ENCODE measurements at places on chromosomes 5 and 9.
A peak's percentile ranks its signal among the peaks of the same experiment; 100 is the strongest.

DNA sequence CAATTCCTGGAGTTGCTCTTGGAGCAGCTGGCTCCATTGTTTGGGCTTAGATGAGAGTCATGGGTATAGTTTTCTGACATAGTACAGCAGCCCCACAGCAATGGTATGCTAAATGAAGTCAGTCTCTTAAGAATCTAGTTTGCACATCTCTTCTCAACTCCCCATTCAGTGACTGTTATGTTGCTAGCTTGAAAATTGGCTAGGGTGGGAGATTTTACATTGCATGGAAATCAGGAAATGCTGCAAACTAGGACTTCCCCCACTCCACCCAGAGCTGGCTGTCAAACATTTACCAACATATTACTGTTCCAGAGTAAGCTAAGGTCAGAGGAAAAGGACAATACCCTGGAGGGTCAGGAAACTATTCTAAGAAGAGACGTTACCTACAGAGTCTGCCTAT, 17.6 kb upstream of the FCHO2 start:
- no peak for DNase-seq

- no peak for DNase-seq
Measured at GRCh38 chr5:155103146-155103545, 89.6 kb downstream of the KIF4B start.

DNA sequence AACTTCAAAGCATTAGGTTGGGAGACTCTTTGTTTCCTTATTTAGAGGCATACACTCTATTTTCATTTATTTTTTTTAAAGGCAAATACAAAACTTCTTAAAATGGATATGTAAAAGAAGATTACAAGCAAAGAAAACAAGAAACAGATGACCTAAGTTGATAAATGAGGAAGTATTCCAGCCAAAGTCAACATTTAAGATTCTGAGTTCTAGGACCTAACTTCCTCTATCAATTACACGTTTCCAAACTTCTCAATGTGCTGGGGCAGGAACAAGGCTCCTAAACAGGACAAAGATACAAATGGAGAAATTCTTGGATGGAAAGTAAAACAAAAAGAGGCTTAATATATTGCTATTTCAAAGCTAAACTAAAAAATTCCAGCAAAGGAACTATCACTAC, 89.5 kb downstream of the TLE1 start:
- DNase-seq = no peak

DNA sequence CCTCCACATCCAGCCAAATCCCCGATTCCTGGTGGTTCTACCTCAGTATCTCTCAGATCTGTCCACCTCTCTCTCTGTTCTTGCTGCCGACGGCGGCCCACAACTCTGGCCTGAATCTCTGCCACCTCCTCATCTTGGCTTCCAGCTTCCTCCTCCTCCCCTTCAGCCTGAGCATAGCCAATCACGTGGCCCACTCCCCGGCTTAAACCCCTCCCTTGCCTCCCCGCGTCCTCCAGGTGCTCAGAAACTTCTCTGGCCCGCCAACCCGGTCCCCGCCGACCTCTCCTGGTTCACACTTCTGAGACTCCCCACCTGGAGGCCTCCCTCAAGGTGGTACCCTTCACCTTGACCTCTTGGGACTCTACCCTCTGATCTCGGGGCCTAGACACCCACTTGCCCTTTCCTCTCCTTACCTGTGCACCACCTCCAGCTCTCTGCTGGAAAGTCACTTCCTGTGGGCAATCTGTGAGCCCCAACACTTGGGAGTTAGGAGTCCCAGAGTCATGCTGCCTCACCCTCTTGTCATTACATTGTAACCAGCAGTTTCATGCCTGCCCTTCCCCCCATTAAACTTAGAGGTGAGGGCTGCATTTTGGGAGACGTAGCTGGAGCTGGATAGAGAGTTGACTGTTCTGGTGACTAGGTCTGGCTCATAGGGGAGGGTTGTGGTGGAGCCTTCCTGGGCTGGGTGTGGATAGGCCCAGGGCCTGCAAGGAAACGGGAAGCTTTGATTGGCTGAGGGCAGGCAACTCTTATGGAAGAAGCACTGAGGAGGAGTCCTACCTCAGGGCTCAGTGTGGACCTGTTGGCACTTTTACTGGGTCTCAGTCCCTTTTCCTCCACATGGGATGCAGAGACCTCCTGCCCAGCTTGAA, 4.5 kb upstream of the SET start:
- DNase-seq = peak; percentile 73

DNA sequence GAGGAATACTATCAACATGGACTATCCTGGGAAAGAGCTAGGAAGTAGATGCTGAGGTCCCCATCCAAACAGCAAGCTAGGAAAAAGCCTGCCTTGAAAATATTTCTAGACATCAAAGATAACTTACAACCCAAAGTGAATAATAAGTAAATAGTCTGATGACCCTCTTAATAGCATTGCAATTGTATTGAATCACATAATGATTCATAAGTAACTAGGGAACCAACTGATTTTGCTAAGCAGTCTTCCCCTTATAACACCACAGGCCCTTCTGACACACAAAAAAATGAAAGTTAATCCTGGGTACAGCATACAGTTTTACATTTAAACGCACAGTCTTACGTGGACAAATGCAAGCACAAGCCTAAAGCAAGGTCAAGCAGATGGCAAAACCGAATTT, 199.3 kb downstream of the RFK start:
- no peak for DNase-seq

GRCh38 chr9:133787754-133788025, 49.5 kb upstream of the SARDH start:
- no peak for DNase-seq

- no peak for DNase-seq
Measured at GRCh38 chr5:35518104-35518503, 99.6 kb upstream of the SPEF2 start.

DNA sequence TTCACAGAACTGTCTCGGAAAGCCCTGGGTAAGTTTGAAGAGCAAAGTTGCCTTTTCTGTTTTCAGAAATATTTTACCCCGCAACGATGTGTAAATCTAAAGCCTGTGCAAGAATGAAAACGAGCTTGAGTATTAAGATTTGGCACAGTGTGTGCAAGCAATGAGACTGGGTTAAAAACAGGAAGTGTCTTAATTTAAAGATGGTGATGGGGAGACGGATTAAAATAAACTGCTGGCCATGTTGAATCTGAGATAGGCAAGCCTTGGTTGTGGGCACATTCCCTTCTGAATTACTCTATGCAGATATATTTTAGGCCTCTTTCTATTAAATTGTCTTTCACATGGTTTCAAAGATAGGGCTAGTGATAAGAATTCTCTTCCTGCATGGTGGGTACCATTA, 294.2 kb upstream of the DMRT1 start:
- no peak for DNase-seq

GRCh38 chr5:180591311-180591887, at the start of gene SCGB3A1:
TSS of gene SCGB3A1 (minus strand) at chr5:180591499. CDS start at chr5:180591462, 37 bp downstream.
- peak; percentile 38 for DNase-seq

DNA sequence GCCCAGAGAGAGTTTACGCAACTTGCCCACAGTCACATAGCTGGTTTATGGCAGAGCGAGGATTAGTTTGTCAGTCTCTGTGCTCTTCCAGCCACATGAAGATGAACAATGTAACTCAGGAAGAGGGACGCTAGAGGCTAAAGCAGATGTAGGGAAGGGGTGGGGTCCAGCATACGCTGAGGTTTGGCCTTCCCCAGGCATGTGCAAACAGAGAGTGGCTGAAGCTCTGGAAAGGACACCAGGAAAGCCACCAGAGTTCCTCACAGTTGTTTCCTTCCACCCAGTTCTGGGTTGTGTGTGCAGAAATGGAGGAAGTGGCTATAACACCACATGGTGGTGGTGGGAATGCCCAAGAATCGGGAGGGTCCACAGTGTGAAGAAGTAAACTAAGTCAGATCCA, 60.0 kb downstream of the SNX18 start:
- DNase-seq = no peak

GRCh38 chr5:6019612-6020011, 358.7 kb downstream of the MED10 start:
- no peak for DNase-seq

GRCh38 chr5:160675988-160676387, 176.0 kb downstream of the ATP10B start:
- no peak for DNase-seq

- no peak for DNase-seq
Measured at GRCh38 chr5:111461934-111462333, 50.4 kb downstream of the STARD4 start.

- DNase-seq = no peak
Measured at GRCh38 chr5:8844847-8845246, 701.0 kb downstream of the SEMA5A start.

GRCh38 chr5:64384765-64385164, 121.0 kb upstream of the RGS7BP start:
- no peak for DNase-seq

DNA sequence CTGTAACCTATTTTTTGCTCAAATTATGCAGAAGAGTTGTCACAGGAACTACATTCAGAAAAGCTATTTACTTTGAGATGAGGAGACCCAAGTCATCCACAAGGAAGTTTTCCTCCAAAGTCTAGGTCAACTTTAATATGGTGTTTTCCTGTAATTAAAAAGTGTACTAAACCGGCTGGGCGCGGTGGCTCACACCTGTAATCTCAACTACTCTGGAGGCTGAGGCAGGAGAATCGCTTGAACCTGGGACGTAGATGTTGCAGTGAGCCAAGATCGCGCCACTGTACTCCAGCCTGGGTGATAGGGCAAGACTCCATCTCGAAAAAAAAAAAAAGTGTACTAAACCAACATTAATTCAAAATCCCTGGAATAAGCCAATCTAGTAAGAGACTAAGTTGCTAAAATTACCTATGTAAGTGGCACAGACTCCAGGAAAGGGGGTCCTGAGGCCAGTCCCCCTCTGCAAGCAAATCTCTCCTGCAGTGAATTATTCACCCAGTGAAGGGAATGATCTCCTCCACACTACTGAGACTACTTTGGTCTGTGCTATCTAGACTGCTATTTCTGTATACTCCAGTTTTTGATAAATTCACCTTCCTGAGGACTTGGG, 38.9 kb downstream of the FNBP1 start:
- no peak for DNase-seq

- DNase-seq = no peak
Measured at GRCh38 chr5:74490814-74491213, 149.7 kb downstream of the ENC1 start.

GRCh38 chr5:136090319-136090718, 42.3 kb upstream of the SMAD5 start:
- DNase-seq = no peak

GRCh38 chr5:54602475-54602874, 84.9 kb downstream of the SNX18 start:
- no peak for DNase-seq

DNA sequence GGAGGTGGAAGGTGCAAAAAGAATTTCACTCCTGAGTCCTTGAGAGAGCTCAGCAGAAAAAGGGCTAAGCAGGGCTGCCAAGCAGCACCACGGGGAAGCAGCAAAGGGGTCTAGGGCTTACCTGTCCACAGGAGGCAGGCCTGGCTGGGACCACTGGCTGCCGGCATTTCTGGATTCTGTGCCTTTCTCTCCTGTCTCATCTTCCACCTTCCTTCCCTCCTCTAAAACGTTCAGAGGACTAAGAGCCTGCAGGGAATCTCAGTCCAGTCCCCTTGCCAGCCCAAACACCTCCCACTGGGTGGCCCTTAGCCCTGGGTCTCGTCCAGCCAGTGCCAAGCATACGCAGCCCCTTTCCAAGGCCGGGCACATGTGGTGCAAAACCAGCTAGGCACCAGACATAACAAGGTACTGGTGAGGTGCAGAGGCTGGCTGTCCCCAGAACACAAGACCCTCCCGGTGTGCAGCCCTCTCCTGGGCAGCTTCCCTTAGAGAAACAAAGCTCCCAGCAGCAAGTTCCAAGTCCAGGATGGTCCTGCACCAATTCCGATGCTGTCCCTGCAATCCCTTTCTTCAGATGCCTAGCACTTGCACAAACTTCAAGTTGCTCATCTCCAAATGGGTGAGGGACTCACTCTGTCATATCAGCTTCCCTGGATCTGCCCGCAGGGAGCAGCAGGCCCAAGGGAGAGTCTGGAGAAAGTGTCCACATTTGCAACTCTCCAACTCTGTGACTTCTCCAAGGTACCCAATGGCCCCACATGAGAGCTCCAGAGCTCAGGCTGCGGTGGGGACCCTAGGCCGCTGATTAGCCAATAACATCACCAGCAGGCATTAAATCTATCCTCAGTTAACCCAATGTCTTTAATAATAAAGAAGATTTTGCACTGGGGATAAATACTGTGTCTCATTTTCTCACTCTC, 126.3 kb downstream of the C5orf15 start:
- no peak for DNase-seq

DNA sequence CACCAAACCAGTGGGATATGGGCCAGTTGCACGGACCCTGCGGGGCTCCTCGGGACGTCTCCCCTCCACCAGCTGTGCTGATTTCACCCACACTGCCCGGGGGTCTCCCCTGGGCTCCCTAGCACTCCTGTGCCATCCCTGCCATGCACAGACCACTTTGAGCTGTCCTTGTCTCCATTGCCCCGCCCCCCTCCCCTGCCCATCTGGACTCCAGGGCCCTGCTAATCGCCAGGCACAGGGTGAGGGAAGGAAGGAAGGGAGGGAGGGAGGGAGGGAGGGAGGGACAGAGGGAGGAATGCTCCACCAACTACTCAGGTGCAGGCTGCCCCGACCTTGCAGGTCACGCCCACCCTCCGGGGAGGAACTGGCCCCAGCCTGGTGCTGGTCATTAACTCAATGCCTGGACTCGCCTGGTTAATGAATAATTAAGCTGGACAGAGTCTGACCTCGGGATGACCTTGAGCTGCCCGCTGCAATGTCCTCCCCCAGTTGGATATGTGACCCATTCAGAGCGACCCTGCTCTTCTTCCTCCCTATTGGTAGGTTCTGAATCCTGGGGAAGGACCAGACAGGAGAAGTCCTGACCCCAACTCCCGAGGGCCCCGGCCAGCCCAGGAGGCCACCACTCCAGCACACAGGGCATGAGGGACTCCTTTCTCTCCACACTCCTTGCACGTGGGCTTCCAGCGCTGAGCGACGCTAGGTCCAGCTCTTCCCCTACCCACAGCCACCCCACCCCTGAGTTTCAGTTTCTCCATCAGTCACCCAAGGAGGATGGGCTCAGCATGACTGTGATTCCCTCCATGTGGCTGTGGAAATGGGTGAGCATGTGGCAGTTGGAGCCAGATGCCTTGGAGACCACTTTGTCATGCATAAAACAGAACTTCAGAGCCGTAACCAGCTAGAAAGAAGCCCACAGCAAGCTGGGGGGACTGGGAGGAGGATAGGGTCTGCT, 62.1 kb downstream of the C9orf50 start:
- DNase-seq = no peak

DNA sequence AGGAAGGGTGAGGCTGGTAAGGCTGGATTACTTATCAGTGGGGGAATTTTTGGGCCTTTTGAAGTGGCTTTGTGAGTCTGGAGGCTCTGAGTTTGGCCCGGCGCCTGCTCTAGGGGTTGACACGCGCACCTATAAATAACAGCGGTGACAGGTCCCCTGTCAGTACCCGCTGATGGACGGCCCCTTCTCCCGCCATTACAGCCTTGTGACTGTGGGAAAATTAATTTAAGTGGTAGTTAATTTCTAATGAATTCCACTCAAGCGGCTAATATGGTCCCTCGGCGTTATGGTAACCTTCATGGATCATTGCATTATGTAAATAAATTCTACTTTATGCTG, 16.5 kb downstream of the MRPL36 start:
- DNase-seq = no peak

- no peak for DNase-seq
Measured at GRCh38 chr5:80975065-80975464, 14.9 kb downstream of the RASGRF2 start.

GRCh38 chr5:109939116-109939682, 249.5 kb downstream of the MAN2A1 start:
- no peak for DNase-seq

Data from right atrium auricular region (tissue), 2 donors.